Stimulated activated CD8-positive, alpha-beta memory T cell treated with anti-CD3 and anti-CD28 coated beads, Interleukin-4, amount 100 ng/mL, for 4 hours (primary cell): ENCODE measurements at places on chromosomes 6 and 20.
A peak's percentile ranks its signal among the peaks of the same experiment; 100 is the strongest.

- no peak for DNase-seq
Observed at GRCh38 chr20:63064310-63064709, 57.5 kb upstream of the BHLHE23 start.

- peak; percentile 31 for DNase-seq
Observed at GRCh38 chr6:130223508-130223907, 757 bp upstream of the SAMD3 start.

DNA sequence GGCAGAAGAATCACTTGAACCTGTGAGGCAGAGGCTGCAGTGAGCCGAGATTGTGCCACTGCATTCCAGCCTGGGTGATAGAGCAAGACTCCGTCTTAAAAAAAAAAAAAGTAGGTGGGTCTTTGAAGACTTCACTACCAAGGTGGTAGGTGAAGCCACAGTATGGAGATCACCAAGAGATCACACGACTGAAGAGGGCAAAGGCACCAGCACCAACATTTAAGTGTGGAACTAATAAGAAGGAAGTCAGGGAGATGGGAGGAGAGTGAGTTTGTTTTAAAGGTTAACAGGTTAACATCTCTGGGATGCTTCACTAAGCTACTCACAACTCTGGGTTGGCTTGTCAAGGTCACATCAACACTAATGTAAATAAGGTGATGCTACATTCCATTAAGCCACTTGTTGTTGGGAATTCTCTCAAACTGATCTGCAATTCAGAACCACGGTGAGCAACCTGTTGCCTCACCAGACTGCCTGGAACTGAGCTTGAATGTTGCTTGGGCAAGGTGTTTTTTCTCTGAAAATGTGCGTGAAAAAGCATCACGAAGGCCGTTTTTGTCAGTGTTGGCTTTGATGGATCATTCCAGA is 48.7 kb downstream of the KCTD20 start:
- DNase-seq = no peak

DNA sequence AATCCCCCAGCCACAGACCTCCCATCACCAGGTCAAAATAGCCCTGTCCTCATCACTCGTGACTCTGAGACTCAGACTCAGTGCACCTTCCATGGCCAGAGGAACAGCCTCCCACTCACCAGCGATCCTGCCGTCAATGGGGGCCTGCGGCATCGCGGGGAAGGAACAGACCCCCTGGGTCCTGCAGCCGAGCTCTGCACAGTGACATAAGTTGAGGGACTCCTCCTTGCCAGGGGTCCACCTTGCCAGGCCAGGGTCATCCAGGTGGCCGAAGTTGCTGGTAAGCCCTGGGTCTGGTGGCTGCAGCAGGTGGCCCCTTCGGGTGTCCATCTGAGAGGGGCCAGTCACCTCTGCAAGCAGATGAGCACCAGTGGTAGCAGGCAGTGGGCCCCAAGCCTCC is 16.3 kb downstream of the ETV7 start:
- DNase-seq = no peak

- DNase-seq = no peak
Observed at GRCh38 chr6:159959976-159960384, 8.9 kb upstream of the IGF2R start.

GRCh38 chr6:2110504-2110903 is 134.9 kb downstream of the GMDS start:
- DNase-seq = no peak

DNA sequence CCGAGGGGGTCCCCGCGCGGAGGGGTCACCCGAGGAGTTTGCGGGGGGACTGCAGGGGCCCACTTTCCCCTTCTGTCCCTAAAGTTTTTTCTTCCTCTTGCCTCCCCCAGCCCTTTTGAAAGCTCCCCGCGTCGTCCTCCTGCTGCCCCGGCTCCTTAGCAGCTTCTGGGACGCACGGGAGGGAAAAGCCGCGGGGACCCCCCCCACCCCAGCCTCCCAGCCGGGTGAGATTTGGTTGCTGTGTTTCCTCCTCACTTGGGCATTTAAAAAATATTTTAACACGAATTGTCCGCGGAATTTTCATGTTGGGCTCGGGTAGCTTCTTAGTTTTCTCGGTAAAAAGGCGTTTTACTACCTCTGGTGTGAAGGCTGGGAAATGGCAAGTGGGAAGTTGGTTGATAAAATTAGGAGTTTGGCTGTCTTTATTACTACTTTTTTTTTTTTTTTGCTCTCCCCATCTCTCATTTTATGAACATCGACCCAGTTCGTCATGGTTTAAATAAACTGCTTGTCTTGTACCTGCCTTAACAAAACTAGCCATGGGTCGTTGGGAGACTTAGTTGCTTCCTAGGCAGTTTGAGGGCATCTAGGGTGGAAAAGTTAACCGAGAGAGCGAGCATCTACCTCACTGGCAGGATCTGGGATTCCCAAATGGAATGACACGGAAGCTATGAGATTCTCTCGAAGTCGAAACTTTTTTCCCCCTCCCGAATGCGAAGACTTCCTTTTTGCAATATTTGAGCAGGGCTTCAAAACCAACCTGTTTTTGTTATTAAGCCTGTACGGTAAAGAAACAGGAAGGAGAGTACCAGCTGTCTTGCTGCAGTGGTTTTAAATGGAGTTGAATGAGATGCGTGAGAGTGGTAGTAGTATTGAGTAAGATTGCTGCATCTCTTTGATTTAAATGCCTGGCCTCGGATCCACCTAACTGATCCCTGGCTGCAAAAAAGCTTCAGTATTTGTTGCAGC is 868 bp downstream of the NCOA3 start:
- no peak for DNase-seq

DNA sequence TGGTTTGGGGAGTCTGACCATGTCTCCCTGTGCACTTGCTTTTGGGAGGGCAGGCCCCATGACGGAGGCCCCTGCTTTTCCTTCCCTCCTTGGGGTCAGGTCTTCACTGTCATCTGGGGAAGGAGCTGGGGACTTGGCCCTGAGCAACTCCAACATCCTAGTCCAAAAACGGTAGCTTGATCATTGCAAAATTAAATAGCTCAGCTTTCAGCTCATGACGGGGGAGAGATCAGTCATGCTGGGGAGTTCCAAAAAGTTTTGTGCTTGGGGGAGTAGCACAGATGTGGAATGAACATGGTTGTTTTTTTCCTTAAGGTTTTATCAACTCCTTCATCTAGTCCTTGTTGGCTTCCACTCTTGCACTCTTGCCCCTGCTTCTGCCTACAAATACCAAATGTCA is 60.8 kb downstream of the MOCS1 start:
- no peak for DNase-seq

DNA sequence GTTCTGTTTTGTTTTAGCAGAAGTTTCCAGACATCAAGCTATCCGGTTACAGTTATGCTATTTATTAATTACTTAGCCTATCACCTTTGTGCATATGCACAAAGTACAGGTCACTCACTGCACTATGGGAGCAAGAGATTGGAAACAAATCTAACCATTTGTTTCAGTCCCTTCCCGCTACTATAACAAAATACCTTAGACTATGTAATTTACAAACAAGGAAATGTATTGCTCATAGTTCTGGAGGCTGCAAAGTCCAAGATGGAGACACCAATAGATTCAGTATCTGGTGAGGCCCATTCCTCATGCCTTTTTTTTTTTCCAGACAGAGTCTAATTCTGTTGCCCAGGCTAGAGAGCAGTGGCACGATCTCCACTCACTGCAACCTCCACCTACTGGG is 35.1 kb downstream of the ATP9A start:
- DNase-seq = no peak

DNA sequence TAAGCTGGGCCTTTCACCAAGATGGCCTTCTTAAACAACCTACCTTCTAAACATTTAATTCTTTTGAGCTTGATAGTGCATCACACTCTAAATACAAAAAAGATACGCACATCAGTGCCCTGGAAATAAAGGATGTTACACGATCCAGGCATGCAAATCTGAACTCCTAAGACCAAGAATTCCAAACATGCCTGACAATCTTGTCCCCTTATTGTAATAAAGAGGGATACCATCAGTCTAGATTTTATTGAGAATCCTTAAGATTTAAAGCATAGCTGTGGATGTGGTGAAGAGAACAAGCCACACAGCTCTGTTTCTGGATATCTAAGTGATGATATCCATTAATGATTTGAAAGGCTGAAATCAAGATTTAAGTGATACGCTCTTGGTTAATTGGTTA is 13.0 kb downstream of the ZNF451 start:
- no peak for DNase-seq

GRCh38 chr6:149336609-149336928 is 19.1 kb downstream of the TAB2 start:
- no peak for DNase-seq

- no peak for DNase-seq
Observed at GRCh38 chr20:50320901-50321796, 130.5 kb downstream of the CEBPB start.

- DNase-seq = no peak
Observed at GRCh38 chr6:46921731-46922130, at the start of gene ADGRF5. Gene ADGRF5 (minus strand): TSS chr6:46921938. CDS start chr6:46906762, 15,176 bp downstream.

DNA sequence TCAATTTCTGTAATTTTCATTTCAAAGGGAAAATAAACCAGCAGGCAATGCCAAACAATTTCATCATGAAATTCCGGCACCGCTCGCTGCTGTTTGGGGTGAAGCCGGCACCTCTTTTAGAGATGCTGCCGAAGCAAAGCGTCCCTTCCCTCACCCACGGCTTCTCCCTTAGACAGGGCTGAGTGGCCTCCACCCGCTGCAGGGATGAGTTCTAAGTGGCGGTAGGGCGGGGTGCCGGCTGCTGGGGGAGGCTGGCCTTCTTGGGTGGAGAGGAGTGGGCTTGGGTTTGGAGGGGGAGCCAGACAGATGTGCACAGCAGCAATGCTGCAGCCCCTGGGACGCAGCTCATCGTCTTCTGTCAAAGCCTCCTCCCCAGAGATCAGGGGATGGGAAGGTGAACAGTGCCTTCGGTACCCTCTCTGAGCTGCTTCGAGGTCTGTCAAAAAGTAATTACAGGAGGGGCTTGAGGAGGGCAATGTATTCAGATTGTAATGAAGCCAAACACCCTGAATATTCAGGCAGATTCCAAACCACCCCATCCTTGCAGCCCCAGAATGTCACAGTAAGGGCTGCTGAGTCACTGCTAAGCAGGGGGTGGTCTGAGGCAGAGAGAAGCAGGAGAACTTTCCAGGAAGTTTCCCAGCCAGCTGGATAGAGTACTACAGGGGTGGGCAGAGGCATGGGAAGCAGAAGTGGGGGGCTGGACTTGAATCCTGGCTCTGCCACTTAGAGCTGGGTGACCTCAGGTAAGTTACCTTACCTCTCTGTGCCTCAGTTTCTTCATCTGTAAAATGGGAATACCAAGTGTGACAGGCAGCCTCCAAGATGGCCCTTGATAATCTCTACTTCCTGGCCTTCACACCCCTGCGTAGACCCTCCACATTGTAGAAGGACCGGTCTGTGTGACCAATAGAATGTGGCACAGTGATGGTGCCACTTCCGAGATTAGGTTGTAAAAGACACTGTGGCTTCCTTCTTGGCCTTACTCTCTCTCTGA is 96.6 kb downstream of the SULF2 start:
- no peak for DNase-seq

DNA sequence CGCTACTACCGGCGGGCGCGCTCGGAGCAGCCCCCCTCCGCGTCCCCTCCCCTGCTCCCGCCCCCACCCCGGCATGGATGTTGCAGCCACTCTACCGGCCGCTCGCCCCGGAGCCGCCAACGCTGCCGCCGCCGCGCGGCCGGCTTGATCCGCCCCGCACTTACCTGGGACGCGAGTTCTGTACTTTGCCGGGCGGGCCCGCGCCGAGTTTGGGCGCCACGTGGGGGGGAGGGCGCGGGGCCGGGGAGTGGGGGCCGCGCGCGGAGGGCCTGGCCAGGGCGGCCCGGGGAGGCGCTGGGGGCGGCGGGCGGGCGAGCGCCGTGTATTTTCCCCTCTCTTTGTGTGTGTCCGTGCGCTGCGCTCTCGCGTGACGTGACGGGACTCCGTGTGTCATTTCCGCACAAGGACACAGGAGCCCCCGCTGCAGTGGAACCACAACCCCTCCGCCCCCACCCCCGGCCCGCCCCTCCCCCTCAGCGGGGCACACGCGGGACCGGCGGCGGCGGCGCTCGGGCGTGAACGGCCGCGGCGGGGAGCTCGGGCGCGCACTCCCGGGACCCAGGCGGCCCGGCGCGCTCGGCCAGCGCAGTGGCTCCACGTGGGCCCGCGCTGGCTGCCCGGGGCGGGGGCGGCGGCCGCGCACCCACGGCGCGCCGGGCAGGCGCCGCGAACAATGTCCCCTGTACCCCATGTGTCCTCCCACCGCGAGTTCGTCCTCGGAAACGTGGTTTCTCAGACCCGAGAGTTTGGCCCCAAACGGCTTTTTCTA is at the start of gene BEND3:
Gene BEND3, minus strand, starts transcription at position 590 of the 769 bp plus-strand sequence. CDS start 16,230 bp downstream, outside the sequence.
- peak; percentile 29 for DNase-seq

- DNase-seq = no peak
Observed at GRCh38 chr6:145009711-145010110, 724.6 kb downstream of the UTRN start.

GRCh38 chr6:116307633-116308032 is 27.9 kb upstream of the TSPYL1 start:
- no peak for DNase-seq

DNA sequence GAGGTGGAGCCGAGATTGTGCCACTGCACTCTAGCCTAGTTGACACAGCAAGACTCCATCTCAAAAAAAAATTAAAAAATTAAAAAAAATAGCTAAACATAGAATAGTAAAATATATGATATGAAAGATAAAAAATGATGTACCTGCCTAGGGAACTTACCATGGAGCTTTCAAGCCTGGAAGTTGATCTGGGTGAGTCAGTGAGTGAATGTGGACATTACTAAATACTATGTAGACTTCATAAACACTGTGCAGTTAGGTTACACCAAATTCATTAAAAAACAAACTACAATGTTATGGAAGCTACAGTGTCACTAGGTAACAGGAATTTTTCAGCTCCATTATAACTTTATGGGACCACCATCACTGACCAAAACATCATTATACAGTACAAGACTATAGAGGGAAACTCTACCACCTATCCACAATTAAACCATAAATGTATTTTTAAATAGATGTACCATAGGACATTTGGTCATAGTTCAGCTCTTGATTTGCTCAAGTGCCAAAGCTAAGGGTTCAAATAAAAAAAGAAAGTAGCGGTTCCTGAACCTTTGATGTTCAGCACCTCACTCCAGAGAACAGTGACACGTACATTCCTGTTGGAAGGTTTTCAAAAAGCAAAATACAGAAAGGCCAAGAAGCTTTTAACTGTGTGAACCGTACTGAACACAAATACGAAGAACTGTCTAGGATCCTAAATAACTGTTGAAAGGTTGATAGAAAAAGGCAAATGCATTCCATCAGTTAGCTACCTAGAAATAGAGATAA is 52.4 kb upstream of the SPDEF start:
- DNase-seq = no peak

DNA sequence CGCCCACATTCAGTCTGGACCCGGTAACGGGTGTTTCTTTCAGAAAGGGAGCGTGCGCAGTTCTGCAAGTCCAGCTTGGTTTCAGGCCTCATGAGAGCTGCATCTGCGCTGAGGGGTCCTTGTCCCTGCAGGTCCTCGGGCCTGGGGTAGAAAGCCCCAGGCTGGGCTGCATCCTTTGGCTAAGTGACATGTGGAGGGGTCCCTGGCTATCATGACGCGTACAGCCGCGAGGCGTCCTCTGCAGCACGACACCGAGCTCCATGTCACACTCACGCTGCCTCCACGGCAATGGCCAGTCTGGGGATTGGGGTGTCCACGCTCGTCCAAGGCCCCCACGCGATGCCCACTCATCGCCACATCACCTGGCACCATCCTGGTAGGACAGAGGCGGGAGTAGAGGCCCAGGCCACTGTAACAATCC is 1.7 kb upstream of the KIF25 start:
- DNase-seq = no peak
